ENCODE measurements at places on chromosomes 7 and 10.

DNA sequence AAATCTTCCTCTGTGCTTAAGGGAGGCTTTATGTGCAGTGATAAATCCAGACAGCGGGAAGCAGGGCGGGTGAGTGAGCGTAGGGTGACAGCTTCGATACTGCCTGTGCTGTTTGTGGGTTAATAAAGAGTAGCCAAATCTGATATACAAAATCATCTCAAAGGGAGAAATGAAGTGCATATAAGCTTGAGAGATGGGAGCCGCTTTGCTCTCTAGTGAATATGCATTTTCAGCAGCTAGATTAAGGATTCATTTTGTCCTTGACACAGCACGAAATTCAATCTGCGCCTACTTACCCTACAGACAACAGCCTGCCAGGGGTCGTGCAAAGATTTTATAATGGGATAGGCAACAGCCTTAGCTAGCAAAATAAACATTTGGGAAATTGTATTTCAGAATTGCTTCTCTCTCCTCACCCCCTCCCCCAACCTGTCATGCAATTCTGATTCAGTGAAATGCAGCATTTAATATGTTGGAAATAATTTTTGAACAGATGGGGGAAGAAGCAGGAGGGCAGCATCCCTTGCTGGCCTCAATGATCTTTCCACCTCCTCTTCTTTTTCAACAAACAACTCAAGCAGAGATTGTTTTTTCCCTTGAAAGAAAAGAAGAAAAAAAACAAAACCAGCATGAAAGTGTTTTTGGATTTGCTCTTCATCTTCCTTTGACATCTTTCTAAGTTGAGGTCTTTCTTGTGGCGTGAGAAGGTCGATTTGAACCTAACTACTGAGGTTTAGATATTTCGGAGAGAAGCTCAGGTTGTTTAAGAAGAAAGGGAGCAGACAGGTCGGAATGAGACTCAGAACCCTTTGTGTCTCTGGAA is 117.9 kb downstream of the AOAH start:
- no peak for DNase-seq

- no peak for DNase-seq
These were observed 1.0 kb downstream of the EBF3 start for GRCh38 chr10:129962872-129963640.

- no peak for DNase-seq
These were observed 185.6 kb downstream of the PLXNA4 start for GRCh38 chr7:132390705-132391104.

GRCh38 chr10:89043052-89043451 is 52.5 kb downstream of the FAS start:
- DNase-seq = no peak

- DNase-seq = no peak
These were observed 207.9 kb downstream of the CTNNA3 start for GRCh38 chr10:67487906-67488619.

DNA sequence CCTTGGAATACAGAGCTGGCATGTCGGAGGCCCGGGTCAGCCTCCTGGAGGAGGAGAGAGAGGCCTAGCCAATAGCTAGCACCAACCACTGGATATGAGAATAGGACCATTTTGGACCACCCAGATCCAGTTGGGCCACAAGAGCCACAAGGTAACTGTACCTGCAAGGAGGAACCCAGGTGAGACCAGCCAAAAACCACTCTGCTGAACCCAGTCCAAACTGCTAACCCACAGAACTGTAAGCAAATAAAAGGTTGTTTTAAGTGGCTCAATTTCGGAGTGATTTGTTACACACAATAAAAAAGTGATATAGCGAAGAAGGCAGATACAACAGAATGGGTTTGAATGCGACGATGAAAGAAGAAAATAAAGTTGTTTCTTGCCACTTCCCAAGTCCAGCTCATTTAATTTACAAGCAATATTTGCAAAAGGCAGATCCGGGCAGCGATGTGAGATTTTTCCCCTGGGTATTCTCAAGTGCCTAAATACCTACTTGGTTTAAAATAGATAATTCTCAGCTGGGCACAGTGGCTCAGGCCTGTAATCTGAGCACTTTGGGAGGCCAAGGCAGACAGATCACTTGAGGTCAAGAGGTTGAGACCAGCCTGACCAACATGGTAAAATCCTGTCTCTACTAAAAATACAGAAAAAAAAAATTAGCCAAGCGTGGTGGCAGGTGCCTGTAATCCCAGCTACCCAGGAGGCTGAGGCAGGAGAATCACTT is 23.1 kb downstream of the ZNF467 start:
- no peak for DNase-seq

- DNase-seq = no peak
These were observed 35.2 kb downstream of the CYP17A1 start for GRCh38 chr10:102801978-102802377.

DNA sequence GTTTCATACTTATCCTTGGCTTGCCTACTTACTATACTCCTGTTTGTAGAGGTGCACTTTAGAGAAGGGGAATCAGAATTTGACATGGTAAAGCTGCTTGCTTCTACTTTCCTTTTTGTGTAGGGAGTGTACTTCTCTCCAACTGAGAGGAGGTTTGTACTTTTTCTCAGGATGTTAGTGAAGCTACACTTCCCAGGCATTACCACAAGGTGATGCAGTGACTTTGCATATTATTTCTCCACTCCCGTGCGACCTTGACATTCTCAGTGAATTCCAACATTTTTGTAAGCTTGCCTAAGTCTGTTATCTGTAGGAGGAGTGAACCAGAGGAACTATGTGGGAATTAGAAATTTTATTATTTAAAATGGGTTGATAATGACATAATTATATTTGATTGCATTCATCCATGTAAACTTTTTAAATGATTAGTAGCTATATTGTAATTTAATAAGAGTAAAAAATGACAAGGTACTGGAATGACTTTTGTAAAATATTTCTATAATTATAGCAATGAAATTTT is 5.2 kb downstream of the TAX1BP1 start:
- DNase-seq = no peak

DNA sequence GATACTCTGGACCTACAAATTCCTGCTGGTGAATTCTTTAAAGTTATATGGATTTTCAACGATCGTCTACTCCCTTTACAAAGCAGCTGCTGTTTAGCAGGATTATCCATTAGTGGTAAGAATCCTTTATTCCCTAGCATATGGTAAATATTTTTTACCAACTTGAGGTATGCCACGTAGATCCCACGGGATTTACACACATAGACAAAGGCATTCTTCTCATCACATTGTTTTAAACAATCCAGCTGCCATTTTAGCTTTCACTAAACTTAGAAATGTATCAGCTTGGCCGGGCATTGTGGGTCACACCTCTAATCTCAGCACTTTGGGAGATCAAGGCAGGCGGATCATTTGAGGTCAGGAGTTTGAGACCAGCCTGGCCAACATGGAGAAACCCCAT is 148.0 kb upstream of the SH2B2 start:
- DNase-seq = no peak

DNA sequence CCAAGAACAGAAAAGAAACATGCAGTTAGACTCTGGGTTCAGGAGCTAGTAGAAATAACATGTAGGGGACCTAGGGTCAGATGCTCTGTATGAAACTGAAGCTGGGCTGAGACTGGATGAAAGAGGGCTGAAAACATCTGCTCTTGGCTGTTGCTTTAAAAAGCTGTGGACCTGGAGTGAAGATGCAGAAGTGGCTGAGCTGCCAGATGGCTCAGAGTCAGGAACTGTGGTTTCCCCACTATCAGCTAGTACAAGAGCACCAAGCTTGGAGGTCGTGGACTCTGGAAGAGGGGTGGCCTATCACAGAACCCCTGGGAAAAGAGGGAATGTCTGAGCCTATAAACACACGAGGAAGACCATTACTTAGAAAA is 5.9 kb downstream of the ADK start:
- no peak for DNase-seq

DNA sequence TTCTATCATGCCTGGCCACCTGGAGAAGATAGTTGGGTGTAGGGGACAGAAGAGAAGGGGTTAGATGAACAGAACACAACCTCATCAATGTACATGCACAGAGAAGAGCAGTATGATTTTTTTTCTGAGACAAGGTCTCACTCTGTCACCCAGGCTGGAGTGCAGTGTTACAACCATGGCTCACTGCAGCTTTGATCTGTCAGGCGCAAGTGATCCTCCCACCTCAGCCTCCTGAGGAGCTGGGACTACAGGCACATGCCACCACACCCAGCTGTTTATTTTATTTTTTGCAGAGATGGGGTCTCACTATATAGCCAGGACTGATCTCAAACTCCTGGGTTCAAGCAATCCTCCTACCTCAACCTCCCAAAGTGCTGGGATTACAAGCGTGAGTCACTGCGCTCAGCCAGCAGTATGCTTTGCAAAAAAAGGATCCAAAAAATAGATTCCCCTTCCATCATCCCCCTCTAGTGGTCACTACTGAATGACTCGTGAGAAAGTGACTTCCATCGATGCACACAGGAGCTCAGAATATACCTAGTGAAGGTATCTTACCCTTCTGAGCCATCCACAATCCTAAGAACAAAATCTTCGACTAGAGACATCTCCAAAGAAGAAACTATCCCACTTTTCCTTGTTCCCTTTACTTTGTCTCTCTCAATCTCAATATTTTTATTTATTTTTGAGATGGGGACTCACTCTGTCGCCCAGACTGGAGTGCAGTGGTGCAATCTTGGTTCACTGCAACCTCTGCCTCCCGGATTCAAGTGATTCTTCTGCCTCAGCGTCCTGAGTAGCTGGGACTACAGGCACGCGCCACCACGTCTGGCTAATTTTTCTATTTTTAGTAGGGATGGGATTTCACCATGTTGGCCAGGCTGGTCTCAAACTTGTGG is 21.0 kb downstream of the ZCWPW1 start:
- no peak for DNase-seq

DNA sequence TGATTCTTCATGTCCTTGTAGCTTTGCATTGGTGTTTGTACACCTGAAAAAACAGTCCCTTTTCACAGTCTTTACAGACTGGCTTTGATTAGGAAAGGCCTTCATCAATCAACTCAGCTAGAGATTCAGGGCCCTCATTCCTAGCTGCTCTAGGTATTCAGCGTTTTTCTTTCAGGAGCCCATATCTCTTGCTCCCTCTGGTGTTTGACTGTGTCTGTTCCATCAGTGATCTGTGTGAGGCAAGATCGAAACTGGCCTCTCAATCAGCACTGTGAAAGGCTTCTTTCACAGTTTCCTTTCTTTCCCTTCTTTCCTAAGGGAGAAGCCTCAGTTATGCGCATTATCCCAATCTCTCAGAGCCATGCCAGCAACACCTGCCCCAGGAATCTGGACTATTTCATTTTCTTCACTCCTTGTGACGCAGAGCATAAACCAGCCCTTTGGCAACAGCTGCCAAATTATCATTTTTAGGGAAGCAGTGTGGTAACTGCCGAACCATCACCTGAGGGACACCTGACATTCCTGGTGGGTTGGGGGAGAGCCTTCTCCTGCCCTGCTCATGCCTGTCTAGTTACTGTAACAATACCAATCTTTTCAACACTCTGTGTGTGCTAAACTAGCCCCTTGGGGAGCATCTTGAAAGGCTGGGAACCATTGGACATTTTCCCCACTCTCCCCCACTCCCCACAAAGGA is 75.7 kb upstream of the CCDC71L start:
- DNase-seq = peak; percentile 54

GRCh38 chr10:42998481-42999384 is 78.1 kb upstream of the RET start:
- no peak for DNase-seq

- no peak for DNase-seq
These were observed 38.7 kb upstream of the ANK3 start for GRCh38 chr10:60428387-60428737.

GRCh38 chr10:33781606-33782395 is 447.3 kb upstream of the NRP1 start:
- no peak for DNase-seq

DNA sequence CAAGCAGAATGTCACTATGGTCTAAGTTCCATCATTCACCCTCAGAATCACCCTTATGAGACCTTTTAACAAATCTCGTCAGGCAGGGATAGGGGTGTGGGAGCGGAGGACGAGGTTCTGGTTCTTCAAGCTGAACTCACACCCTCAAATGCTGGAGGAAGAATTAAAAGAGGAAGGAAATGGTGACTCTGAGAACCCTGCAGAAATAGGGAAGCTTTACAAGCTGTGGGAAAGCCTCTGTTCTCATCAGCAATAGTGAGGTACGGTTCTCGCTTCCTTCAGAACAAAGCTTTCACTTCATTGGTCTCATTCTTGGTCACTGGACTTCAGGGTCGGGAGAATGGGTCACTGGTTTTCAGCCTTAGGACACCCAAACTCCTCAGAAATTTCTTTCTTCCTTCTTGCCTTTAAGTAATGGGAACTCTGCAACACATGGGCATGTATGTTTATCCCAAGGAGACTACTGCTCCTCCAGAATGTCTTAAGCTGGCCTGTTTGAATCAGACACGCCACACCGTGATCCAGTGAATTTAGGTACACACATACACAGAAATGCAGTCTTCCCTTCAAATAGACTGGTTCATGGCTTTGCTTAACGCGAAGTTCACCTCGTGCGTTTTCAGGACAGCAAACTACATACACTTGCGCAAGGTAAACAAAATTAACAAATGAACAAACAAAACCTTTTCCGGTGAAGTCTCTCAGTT is 226.0 kb downstream of the SFMBT2 start:
- DNase-seq = no peak

DNA sequence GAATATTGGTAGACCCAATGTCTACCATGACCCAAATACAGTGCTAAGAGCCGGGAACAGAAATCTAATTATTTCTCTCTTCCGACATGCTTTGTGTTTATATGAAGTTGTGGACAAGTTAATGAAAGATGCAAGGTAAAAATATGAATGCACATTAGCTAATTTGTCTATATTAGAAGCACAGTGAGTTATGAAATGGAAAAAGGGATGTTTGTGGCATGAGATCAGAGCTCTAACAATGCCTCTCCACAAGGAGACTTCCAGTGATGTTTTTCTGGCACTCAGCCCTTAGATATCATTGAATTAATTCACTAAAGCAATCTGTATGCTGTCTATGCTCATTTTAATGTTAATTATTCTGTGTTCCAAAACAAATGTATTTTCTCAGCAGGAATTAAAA is 897.2 kb downstream of the CNTNAP2 start:
- no peak for DNase-seq

DNA sequence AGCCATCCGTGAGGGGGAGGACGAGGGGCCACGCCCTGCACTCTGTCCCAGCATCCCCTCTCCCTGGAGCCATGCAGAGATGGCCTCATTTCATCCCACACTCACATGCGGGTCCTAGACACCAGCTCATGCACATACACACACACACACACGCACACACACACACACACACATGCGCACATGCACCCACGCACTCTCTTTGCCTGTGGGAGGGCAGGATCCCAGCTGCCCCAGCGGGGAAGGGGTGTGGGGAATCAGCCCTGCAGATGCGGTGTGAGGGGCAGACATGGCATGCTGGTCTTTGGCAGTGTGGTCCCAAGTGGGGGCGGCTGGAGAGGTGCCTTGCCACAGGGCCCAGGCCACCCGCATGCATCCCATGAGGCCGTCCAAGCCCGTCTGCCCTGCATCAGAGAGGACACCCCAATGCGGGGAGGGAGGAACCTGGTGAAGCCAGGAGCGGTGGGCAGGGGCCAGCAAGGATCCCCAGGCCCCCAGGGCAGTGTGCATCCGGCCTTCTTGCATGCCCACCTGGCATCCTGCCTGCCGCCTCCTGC is 68.1 kb downstream of the LHPP start:
- DNase-seq = no peak

All from naive thymus-derived CD8-positive, alpha-beta T cell (primary cell).